Activated CD4-positive, alpha-beta T cell treated with anti-CD3 and anti-CD28 coated beads for 36 hours (primary cell): ENCODE measurements at places on chromosomes 3 and 15.

DNA sequence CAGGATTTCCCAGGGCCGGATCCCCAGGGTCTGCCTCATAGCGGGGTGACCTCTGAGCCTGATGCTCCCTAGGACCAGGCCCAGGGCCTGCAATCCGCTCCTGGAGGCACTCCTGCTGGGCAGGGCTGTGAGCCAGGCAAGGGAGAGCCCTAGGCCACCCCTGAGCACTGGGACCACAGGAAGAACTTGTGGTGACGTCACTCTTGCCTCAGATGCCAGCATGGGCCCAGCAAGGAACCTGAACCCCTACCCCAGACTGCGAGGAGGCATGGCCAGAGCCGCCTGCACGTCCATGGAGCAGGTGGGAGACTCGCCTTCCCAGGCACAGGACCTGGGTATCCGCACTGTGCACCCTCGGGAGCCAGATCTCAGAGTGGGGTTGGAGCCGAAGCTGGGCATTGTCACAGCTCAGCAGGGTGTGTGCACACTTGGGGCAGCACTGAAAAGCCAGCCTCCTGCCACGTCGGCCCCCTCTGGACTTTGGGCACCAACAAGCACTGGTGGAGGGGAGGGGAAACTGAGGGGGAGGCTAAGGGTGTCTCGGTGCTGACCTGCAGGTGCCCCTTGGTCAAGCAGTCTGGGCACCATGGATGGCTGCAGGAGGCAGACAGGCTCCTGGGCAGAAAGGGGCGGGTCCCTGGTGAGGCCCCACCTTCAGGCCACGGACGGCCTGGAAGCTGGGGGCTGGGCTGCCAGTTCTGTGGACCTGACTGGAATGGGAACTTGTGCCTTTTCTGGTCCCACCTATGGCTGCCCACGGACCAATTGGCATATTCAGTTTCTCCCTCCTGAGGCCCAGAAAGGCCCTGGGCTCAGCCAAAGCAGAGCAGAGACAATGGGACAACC is 49.3 kb downstream of the SLC6A20 start:
- DNase-seq: no peak

DNA sequence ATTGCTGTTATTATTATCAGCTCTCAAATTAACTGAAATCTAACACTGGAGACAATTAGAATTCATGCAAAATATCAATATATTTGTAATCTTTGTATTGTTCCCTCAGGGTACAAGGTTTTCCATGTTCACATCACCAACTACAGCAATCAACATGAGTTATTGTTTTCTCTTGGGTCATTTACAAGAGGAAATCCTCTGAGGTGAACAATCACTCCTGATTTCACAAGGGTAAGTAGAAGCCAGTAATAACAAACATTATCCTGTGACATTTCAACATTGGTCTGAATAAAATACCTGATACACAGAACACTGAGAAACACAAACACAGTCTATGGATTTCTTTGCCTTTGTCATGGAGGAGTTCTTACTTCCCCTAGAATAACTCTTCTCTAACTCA is 174.0 kb downstream of the SUCNR1 start:
- no peak for DNase-seq

DNA sequence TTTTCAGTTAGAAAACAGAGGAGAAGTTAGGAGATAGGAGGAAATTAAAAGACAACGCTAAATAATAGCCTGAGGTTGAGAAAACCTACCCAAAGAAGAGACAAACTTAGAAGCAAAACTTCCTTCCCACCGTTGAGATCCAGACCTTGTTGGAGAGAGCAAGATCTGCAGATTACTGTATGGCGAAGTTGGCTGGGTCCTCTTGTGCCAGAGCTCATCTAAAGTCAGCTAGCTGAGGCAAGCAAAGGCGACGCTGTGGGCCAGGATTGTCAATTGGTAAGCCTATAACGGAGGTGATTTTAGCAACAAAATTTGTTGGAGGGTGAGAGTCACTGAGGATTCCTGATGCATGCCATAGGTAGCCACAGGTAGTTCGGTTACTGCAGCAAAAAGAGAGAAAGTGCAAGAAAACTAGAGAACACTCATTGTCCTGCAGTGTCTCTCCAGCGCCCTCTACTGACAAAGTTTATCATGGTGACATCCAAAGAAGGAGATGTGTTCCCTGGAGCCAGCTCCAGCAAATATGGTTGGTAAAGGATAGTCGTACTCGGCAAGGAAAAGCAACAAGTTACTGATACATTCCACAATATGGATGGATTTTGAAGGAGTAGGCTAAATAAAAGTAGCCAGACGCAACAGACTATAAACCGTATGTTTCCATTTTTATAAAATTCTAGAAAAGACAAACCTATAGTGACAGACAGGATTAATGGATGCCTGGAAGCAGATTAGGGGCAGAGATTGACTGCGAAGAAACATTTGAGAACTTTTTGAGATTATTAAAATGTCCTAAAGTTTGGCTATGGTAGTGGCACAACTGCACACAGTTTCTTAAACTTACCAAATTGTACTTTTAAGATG is 9.8 kb upstream of the OR5K4 start:
- DNase-seq: peak; percentile 56

- no peak for DNase-seq
Observed at GRCh38 chr15:55518641-55519040, 10.6 kb upstream of the DNAAF4 start.

DNA sequence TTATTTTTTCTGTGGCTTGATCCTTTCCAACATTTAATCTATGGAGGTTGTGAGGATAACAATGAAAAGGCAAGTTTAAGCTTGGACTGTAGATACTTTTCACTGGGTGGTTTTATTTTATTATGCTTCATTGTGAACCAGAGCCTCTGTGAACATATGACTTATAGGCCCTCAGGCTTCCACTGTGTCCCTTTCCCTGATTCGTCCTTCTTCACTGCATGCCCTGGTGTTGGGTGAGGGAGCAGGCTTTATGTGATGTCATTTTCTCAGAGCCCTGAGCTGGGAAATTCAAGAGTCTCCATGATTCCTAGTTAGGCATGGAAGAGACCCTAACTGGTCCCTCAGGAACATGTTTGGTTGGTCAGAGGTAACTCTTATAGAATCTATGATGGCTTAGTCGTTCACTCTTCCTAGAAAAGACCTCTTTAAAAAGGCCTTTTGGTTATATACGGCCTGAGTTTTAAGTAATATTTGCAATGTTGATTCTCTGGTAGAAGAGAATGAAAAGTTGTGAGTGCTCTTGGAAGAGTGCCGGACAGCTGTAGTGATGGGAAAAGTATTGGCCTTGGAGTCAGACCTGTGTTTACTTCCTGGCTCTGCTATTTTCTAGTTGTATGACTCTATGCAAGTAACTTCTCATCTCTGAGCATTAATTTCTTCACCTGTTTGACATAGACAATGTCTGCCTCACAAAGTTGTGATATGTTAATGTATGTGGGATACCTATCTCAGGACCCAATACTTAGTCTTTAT is 168.4 kb downstream of the LPP start:
- DNase-seq: no peak

DNA sequence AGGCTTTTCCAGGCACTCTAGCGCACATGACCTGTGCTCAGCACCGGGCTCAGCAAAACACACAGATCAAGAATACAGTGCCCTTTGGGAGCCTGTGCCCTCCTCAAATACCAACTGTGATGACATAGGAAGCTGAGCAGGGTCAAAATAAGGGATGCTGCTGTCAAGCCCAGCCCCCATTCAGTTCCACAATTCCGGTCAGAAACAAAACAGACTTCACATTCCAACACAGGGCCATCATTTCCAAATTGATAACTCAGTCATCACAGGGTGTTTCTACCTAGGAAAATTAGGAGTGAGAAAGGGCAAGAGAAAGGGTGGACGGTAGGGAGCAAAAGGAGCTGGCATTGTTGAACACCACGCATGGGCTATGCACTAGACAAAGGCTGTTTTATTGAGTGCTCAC is 158.4 kb upstream of the CCDC54 start:
- DNase-seq: no peak

- DNase-seq: peak; percentile 57
Observed at GRCh38 chr15:64622410-64623260, 152.8 kb downstream of the RBPMS2 start.

- no peak for DNase-seq
Observed at GRCh38 chr15:58862326-58862725, 71.2 kb downstream of the SLTM start.

- no peak for DNase-seq
Observed at GRCh38 chr3:98796334-98796733, 33.2 kb downstream of the ST3GAL6 start.

- DNase-seq: no peak
Observed at GRCh38 chr15:55353025-55353424, 34.0 kb downstream of the PIGB start.

DNA sequence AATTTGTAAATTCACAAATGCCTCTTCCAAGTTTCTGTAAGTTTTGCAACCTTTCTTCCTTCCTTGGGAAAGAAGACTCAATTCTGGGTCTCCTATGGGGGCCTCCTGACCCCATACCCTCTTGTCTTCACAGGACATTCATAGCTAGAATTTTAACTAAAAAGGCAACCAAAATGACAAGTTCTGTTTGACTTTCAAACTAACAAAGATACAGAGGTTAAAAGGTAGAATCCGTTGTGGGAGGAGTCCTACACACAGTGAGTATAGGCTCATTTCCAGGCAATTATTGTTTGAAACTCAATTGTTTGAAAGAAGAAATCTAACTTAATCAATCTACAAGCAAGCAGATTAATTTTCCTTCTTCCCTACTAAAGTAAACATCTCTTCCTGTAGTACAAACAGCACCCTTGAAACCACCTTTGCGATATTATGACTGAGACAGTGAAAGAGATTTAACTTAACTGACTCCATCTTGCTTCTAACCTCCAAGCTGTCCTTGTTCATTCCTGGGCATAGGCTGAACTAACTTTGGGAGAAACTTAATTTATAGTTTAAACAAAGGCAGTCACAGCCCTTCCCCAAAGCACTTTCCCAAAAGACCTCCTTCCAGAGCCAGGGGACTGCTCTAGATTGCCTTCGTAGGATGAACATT is 14.4 kb upstream of the TNFSF10 start:
- DNase-seq: no peak

DNA sequence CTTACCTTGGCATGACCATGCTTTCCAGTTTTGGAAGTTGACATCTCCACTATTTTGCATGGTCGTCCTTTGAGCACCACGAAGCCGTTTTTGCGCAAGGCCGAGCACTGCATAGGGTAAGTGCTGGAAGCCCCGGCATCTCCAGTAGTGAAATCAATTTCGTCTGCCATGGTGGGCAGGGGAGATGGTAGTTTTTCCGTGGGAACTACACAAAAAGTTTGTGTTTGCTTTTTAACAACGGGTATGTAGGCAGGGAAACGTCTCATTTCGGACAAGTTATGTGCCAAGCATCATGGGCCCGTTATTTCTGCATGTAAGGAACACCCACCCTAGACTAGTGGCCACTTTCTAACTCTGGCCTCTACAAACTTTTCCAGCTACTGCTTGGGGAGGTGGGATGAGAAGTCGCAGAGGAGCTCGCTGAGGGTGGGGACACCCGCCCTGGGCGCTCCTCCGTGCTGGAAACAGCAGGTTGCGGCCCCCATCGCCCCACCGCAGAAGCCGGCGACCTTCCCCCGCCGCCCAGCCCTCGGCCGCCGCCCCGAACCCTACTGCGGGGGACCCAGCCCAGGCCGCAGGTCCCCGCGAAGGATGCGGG is 701 bp downstream of the EIF5A2 start:
- DNase-seq: peak; percentile 14

DNA sequence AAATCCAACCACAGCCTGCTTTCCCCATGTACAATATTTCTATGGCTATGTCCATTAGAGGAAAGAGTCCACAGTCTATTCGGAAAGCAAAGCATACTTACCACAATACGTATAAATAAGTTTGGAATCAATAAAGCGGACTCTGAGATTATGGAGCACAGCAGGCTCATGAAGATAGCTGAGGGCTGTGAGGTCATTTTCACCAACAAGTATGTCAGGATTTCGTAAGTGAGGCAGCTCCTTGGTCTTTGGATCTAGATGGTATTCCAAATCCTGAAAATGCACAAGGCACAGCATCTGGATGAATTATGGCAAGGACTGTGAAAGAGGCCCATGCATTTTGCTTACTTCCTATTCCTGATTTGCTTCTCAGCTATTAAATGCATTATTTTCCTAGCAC is 100.4 kb downstream of the MYO5A start:
- no peak for DNase-seq

GRCh38 chr3:68648494-68648893 is 283.9 kb downstream of the TAFA4 start:
- no peak for DNase-seq

DNA sequence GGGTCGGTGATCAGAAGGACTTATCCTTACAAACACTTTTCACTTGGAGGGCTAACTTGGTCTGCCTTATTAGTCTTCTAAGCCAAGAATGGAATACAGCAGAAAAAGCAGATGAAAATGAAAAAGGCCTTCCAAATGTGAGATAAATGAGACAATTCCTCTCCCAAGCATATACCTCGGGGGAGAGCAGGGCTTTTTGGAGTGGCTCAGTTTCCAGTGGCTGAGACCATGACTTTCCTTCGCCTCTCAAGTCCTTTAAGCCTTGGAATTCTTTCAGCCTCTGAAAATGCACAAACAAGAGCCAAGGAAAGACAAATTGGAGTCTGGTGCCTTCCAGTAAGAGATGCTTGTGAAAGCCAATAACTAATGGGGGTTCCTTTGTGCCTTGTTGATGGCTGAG is 130.9 kb downstream of the DTWD1 start:
- no peak for DNase-seq

GRCh38 chr3:29128001-29128400 is 152.9 kb upstream of the RBMS3 start:
- no peak for DNase-seq

GRCh38 chr3:11246663-11246970 is 25.6 kb upstream of the ATG7 start:
- DNase-seq: no peak

- DNase-seq: no peak
Observed at GRCh38 chr15:81152339-81152738, 18.3 kb downstream of the CFAP161 start.

DNA sequence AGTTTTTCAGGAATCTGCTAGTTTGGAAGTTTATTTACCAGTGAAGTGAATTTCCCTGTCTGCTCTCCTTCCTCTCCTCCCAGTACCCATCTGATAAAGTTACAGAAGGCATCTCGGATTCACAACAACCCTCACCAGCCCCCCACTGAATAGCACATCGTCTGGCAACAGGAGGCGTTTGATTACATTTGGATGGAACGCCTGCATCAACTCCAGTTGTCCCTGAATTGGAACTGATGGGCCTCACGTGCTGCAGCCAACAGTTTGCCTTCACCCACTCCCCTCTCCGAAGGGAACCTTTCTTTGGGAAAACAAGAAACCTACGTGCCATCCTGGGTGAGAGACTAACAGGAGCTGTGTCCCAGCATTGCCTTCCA is 59.5 kb upstream of the BCL6 start:
- DNase-seq: no peak

- no peak for DNase-seq
Observed at GRCh38 chr3:20105513-20106280, 65.5 kb downstream of the KAT2B start.

- no peak for DNase-seq
Observed at GRCh38 chr3:38141952-38142273, 3.5 kb downstream of the MYD88 start.
